Fibroblast of skin of left quadriceps (primary cell): ENCODE measurements at places on chromosomes 6 and 20.
A peak's percentile ranks its signal among the peaks of the same experiment; 100 is the strongest.

GRCh38 chr6:131894493-131895424 lies 56.4 kb downstream of the CCN2 start:
- no peak for DNase-seq

DNA sequence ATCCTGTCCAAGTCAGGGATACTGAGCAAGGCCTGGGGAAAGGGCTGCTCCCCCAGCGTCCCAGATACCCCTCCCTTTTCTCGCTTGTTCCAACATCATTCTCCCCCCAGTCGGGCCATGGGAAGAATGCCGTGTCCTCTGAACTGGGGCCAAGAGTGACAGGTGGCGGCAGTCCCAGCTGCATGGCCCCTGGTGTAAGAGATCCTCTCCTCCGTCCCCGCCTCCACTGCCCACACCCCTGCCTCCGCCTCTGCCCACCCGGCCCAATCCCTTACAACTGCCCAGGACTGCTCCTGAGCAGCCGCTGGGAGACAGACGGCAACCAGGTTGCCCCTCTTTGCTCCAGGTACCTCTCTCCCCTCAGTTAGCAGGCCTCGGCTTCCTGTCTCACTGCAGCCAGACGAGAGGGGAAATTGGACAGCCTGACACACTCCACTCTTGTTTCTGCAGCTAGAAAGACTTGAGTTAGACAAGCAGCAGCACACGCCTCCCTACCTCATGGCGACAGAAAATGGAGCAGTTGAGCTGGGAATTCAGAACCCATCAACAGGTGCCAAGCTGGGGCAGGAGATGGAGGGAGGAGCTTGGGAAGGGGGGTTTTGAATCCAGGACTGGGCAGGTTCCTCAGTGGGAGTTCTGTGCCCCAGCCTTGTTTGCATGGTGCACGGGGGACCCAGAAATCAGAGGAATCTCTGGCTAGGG lies at the start of gene MYLK2:
Gene MYLK2, plus strand, starts transcription at position 274 of the 702 bp plus-strand sequence. Its CDS starts 225 bp downstream, at position 499.
- DNase-seq = no peak

- DNase-seq = no peak
These were observed 19.7 kb upstream of the HTR1B start for GRCh38 chr6:77482981-77483380.

DNA sequence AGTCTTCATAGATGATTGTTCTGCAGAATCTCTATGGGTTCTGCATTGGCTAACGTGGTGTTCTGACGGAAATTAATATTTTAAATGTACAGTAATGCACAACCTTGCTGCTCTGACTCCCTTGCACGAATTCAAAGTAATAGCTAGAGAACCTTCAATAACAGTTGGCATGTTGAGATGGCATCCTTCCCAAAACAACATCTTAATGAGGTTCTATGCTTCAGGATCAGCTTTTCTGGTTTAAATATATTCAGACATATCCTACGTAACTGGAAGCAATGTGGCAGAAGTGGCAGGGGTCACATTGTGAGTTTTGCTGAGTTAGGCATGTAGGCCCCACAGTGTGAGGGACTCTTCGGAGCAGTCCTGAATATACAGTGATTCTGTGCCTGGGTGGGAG lies 25.7 kb downstream of the DSE start:
- no peak for DNase-seq

DNA sequence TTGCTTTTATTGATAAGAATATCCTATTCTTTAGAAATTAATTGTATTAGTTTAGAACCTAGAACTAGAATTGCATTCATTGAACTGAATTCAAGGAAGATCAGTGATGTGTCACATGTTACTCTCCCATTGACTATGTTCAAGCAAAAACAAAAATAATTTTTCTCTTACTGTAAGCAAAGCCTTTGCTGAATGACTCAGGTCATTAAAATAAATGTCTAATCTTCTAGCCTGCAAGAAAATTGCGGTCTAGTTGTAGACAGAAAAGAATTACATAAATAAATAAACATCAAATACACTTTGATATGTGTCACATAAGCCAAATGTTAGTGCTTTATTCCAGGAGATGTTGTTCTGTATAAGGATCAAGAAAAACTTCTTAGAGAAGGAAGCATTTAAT lies 387.9 kb downstream of the ADGRB3 start:
- peak; percentile 36 for DNase-seq

GRCh38 chr6:157188213-157188612 lies 135.1 kb downstream of the TMEM242 start:
- no peak for DNase-seq

DNA sequence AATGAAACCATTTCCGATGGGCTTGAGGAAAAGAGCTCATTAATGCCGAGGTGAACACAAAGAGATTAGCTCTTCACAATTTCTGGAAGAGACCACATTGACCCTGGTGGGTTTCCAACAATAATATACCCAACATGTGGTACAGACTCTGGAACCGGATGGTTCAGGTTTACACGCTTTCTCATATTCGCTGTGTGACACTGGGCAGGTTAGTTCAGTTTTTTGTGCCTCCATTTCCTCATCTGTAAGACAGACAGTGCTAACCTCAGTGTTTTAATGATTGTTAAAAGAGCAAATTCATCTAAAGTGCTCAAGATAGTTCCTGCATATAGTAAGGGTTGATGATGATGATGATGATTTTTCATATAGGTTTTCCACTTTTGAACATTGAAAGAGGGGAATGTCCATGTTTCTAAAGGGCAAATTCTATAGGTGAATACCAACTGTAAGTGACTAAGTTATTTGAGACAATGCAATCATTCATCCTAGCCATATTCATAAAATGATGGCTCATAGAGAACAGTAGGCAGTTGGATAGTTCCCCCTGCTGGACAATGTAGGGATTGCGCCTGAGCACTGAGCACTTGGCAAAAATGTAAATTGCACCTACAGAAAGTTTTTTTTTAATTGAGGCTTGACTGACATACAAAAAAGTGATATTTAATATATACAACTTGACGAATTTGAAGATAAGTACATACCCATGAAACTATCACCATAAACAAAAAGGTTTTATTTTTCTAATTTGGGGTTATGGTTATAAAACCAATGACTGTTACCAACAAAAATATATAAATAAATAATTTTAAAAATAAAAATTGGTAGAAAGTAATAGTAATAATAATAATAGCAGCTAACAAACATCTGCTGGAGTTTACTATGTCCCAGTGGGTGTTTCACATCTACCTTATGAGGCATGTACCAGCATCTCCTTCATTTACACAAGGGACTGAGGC lies 2.1 kb upstream of the PERP start:
- DNase-seq = peak; percentile 19
